ENCODE measurements at places on chromosomes 2 and 18.

DNA sequence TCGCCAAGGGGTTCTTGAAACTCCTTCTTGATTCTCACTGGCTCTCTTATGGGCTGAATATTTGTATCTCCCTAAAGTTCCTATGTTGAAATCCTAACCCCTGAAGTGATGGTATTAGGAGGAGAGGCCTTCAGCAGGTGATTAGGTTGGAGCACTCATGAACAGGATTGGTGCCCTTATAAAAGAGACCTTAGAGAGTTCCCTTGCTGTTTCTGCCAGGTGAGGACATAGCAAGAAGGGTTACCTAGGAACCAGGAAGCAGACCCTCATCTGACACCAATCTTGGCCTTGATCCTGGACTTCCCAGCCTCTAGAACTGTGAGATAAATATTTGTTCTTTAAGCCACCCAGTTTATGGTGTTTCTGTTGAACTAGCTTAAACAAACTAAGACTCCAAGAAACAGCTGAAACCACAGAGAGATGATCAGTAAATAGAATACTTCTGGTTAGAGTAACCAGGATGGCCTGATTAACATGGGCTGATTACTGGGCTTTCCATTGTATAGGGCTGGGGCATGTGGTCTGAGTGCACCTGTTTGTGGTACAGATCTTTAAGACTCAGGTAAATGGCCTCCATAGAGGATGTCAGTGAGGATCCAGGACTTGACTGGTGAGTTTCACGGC, 7.7 kb upstream of the CDC42EP3 start:
- no peak for DNase-seq

- DNase-seq, result no peak
These were observed 33.9 kb upstream of the IKZF2 start for GRCh38 chr2:213185147-213185822.

- no peak for DNase-seq
These were observed 2.0 kb downstream of the OST4 start for GRCh38 chr2:27069436-27069835.

- no peak for DNase-seq
These were observed 205.2 kb downstream of the SP3 start for GRCh38 chr2:173759959-173760358.

GRCh38 chr2:105907184-105907583, 162.5 kb downstream of the NCK2 start:
- no peak for DNase-seq

GRCh38 chr2:71671895-71672825, 218.8 kb downstream of the DYSF start:
- no peak for DNase-seq

- no peak for DNase-seq
These were observed 11.7 kb upstream of the FOXI3 start for GRCh38 chr2:88464153-88464552.

GRCh38 chr2:58239243-58239925, 1.7 kb downstream of the FANCL start:
- DNase-seq, result no peak

GRCh38 chr2:30915486-30915885, 108.2 kb upstream of the CAPN13 start:
- DNase-seq, result no peak

DNA sequence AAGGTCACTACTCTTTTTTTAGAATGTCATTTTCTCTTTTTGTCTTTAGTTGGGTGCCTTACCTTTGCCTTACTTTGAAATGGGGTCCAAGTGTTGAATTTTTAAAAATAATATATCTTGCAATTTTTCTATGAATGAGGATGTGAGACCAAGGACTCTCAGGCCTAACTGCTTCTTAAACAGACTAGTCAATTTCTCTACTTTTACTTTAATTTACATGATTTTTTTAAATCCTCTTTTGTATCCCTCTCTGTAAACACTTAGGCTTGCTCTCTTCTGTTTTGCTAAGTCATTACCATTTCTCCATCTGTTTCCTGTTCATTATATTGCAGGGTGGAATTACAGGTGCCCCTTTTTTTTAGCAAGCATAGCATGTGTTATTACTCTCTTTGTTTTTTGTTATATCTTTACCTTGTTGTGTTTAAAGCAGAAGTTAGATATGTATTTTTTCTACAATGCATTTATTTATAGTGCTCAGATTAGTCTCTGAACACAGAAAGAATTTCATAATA, 261.8 kb downstream of the SPAG16 start:
- DNase-seq, result no peak

DNA sequence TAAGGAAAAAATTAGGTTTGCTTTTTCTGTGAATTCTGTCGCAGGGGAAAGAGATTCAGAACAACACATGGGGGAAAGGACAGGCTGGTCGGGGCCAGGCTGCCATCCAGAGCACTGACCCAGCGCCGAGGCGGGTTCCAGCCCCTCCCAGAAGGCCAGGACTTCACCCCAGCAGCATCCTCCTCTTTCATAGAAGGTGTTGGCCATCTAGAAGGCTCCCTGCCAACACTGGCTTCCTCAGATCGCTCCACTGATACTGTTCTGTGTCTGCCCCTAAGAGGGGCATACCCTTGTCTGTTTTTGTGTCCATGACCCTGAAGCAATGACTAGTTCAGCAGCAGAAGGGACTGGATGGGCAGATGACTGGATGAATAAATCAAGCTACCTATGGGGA, 144.5 kb downstream of the HDAC4 start:
- no peak for DNase-seq

- DNase-seq, result no peak
These were observed 24.8 kb downstream of the RAB27B start for GRCh38 chr18:54852780-54853675.

- DNase-seq, result no peak
These were observed 23.5 kb downstream of the GPR35 start for GRCh38 chr2:240648650-240649275.

Measured in AG09309 (cell line).